ENCODE measurements at places on chromosomes 6 and 20. TPM values are rescaled to one million over a fixed set of nuclear protein-coding genes. Genes with fewer than 3 reads are reported as not detected.
A peak's percentile ranks its signal among the peaks of the same experiment; 100 is the strongest.

OR2J3 gene
- not detected for total RNA-seq

GRCh38 chr6:16712931-16713484 is 48.3 kb downstream of the ATXN1 start:
- DNase-seq, result peak; percentile 95

DNA sequence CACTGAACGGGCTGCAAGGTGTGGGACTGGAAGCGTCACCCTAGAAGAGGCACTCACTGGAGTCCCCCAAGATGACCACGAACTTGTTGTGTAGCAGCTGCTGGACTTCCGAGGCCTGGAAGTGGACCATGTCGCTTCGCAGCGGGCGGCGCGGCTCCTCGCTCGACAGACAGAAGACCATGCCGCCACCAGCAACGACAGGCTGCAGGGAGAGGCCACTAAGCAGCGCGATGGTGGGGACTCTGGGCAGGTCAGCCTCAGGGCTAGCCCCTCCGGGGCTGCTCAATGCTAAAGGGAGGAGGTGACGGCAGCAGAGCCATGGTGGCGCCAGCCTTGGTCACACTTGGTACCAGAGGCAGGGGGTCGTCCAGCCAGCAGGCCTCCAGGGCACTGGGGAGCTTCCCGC is 720 bp downstream of the PCED1A start:
- DNase-seq, result no peak

- no peak for DNase-seq
Measured at GRCh38 chr6:12675931-12676330, 40.6 kb upstream of the PHACTR1 start.

TRIM40 gene
- total RNA-seq, result not detected

ANGPT4 gene
- not detected for total RNA-seq

VWA7 gene
- 0.28 TPM for total RNA-seq

DNA sequence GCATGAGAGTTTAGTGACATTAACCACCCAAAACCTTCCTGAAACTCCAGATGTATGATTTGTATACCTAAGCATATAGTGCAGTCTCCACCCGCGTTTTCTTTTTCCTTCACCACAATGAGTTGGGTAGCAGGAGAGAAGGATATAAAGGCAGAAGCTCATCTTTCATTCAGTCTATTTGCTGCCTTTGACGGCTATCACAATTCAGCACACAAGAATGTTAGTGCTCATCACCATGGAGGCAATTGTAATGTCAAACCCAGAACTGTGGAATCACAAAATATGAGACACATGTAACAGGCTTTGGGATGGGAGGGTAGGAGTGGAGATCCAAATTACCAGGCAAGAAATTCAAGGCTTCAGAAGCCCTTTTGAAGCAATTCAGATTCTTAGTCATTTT is 17.6 kb downstream of the ZHX3 start:
- DNase-seq, result no peak

DNA sequence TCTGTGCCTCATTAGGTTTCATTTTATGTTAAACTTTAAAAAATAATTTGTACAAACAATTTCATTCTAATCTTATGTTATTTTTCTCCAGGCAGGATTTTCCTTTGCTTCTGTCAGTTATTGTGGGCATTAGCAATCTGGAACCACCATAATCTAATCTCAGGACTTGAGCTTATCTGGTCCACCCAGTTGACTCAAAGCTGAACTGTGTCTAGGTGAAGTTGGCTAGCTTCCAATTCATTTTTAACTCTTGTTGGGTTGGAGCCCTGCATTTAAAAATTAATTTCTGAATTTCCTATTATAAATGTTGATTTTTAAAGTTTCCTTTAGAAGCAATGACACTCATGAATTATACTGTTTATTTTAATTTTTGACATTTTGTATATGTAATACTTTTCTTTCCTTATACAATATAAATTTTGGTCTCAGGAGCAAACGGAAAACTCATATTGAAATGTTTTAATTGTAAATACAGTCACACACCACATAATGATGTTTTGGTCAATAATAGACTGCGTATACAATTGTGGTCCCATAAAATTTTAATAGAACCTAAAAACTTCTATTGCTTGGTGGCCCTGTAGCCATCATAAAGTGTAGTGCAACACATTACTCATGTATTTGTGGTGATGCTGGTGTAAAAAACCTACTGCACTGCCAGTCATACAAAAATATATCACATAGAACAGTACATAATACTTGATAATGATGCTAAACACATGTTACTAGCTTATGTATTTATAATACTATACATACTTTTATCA is 121.3 kb downstream of the CLVS2 start:
- DNase-seq, result no peak

- peak; percentile 13 for DNase-seq
Measured at GRCh38 chr6:157198425-157199279, 124.7 kb downstream of the TMEM242 start.

DNA sequence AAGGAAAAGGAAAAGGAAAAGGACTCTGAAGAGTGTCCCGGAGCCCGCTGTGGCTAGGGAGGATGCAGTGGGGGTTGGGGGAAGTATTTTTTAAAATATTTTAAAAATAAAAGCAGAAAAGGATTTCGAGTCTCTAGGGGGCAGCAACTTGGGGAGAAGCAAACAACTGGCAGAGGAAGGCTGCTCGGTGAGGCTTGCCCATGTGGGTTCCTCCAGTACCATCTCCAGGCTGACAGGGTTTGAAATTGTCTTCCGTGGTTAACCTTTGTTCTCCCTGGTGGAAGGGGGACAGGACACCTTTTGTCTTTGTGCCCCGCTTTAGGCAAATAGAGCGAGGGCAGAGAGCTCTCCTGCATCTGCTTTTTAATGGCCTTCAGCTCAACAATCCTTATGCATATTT is 60.4 kb upstream of the SNX9 start:
- no peak for DNase-seq

GRCh38 chr6:21265730-21266044 is 327.9 kb upstream of the SOX4 start:
- DNase-seq, result peak; percentile 5

DNA sequence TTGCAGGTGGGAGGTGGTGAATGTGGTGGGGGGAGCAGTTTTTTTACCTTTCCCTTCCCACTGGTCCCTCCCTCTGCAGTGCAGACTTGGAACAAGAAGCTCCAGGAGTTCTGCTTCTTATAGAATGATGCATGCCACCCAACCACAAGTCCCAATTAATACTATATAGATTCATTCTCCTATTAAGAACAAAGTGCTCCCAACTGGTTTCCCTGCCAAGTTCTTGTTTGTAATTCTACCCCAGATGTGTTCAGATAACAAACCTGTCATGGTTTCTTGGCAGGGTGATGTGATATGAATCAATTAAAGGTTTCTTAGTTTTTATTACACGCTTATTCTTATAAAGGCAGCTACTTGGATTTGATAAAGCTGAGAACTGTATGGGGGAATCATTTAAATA is 23.9 kb downstream of the HDDC2 start:
- DNase-seq, result no peak

GRCh38 chr6:95685822-95686221 is 108.5 kb downstream of the MANEA start:
- no peak for DNase-seq

- DNase-seq, result peak; percentile 93
Measured at GRCh38 chr6:121666814-121667213, 231.4 kb downstream of the GJA1 start.

FAM209B gene
- total RNA-seq, result not detected

DNA sequence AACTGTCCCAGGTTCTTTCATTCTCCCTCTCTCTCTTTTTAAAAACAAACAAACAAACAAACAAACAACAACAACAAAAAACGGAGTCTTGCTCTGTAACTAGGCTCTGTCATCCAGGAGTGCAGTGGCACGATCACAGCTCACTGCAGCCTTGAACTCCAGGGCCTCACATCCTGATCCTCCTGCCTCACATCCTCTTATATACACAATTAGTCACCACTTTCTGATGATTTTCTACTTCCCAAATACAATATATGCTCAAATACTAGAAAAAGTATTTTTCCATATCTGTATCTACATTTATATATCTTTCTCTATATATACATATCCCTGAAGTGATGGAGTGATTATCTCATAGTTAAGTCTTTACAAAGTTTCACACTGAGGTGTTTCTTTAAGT is 170.7 kb downstream of the EPHA7 start:
- DNase-seq, result no peak

DNA sequence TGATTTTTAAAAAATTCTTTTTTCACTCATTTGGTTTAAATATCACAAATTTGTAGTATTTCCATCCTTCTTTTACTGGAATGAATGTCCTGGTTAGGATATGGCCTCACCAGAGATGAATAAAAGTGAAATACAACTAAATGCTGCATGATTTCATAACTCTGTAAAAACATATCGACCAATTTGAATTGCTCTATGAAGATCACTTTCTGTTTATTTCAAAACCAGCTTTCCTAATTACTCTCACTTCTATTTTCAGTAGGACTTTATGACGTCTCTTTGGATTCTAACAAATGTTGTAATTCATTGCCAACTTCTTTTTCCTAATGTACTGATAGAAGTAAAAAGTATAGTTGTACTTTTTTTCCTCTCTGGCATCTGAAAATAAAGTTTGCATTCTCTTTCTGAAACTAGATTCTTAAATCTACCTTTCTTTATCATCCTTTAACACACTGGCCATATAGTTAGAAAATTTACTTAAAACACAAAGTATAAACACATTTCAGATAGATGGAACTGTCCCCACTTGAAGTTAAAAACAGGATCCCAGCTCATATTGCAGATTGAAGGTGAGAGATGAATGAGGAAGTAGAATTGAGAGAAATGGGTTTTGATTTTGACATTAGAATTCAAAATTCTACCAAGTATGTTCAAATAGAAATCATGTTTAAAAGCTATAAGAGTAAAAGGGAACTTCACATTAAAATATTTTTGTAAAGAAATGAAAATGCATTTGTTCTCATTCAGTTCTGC is 40.3 kb upstream of the IL20RA start:
- no peak for DNase-seq

- DNase-seq, result no peak
Measured at GRCh38 chr6:160129881-160130615, 8.4 kb downstream of the SLC22A1 start.

DNA sequence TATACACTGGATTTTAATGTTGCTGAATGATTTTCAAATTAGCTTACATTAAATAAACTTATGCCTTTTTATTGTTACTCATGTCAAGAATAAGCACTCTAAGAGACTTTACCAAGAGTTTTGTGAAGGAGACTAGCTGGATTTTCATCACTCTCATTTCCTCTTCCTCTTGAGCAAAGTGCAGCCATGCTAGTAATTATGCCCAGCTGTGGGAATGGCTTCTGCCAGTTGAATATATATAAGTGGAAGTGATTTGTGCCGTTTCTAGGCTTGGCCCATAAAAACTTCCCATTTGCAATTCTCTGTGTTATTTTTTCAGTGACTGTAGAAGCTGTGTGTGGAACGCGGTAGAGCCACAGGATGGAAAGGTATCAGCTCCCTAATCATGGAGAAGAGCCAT is 255.8 kb downstream of the HDGFL1 start:
- no peak for DNase-seq

- no peak for DNase-seq
Measured at GRCh38 chr20:23120936-23121750, 35.0 kb upstream of the CD93 start.

DEFB132 gene
- not detected for total RNA-seq

GRCh38 chr6:165939601-165940290 is 227.9 kb downstream of the TBXT start:
- DNase-seq, result no peak

DNA sequence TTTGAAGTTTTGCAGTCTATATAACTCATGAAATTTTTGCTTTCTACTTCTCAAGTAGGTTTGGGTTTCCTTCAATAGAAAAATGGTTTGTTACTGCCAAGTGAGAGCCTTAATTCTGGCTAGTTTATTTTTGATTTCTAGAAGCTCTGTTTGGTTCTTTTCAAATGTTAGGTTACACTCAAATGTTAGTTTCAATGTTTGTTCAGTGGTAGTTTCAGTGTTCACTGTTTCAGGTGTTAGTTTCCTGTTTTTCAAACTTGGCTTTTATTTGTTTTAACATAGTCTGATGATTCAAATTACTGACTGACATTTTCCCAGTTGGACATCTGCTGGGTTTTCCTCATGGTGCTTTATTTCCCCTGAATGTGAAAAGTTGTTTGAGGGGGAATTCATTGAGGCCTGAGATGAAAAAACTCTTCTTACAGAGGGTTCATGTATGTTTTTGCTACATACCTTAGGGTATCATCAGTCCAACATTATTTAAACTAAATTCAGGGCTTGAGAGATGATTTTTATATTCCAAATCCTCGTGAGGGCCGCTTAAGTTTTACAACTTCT is 189.0 kb downstream of the JARID2 start:
- DNase-seq, result no peak

DNA sequence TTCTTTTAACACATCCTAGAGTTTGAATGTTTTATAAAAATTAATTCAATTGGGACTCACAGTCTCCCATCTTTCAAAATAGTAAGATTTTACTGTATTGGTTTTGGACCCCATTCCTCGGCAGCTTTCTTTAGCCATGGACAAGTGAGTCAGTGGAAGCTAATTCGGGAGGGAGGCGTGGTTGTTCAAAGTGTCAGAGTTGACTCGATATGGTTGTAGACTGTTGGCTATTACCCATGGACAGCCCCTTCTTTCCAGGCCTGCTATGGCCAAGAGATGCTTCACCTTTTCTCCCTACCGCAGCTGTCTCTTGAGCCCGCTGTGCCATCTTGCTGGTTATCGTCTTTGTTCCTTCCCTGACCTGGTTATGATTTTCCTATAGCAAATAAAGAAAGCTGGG is 243.0 kb downstream of the CD83 start:
- no peak for DNase-seq

GRCh38 chr6:136927292-136927691 is 5.2 kb downstream of the SLC35D3 start:
- peak; percentile 10 for DNase-seq

GRCh38 chr6:34581561-34581920 is 25.4 kb upstream of the SPDEF start:
- DNase-seq, result no peak

DNA sequence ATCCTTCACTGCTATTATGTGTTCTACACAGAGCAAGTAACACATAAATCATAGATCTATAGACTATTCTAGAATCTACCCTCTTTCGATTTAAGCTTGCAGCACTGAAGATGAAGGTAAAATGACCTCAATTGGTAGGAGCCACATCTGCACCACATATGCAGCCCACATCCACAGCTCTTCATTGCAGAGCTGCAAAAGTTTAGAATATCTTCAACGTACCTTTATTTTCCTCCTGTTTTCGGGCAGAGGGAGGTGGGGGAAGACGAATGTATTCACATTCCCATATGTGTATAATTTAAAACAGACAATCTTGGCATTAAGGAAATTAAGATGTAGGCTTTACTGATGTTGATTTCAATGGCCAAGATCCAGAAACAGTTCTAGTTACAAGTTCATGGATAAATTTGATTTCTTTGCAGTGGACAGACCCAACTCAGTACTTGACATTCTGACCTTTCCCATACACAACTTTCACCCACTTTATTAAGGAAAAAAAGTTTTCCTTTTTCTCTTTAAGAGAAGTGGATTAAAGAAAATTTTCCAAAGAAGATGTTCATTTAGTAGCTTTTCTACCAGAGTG is 14.0 kb downstream of the EPB41L2 start:
- DNase-seq, result no peak

TAGAP gene
- not detected for total RNA-seq

All from IMR-90 (cell line).